Germinal center (tissue), 1 donor: ENCODE measurements at places on chromosomes 4 and X.

- no peak for DNase-seq
These were observed 103.3 kb upstream of the PCDH18 start for GRCh38 chr4:137635601-137636000.

- DNase-seq = no peak
These were observed 53.7 kb upstream of the IRF2 start for GRCh38 chr4:184528051-184528450.

- no peak for DNase-seq
These were observed 312.4 kb downstream of the ARHGAP10 start for GRCh38 chr4:148044089-148044911.

GRCh38 chr4:89161841-89162240, 50.5 kb downstream of the TIGD2 start:
- no peak for DNase-seq

- DNase-seq = no peak
These were observed 6.0 kb upstream of the NEXMIF start for GRCh38 chrX:74931214-74931613.

DNA sequence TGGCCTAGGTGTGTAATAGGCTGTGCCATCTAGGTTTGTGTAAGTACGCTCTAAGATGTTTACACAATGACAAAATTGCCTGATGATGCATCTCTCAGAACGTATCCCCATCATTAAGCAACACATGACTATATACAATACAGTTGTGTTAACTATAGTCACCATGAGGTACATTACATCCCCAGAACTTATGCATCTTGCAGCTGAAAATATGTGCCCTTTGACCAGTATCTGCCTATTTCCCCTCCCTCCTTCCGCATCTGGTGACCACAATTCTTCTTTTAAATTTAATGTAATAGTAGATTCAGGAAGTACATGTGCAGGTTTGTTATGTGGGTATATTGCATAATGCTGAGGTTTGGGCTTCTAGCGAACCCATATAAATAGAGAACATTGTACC, 239.8 kb upstream of the IL1RAPL1 start:
- DNase-seq = no peak

- DNase-seq = no peak
These were observed 15.6 kb upstream of the TSPAN5 start for GRCh38 chr4:98673978-98674377.

DNA sequence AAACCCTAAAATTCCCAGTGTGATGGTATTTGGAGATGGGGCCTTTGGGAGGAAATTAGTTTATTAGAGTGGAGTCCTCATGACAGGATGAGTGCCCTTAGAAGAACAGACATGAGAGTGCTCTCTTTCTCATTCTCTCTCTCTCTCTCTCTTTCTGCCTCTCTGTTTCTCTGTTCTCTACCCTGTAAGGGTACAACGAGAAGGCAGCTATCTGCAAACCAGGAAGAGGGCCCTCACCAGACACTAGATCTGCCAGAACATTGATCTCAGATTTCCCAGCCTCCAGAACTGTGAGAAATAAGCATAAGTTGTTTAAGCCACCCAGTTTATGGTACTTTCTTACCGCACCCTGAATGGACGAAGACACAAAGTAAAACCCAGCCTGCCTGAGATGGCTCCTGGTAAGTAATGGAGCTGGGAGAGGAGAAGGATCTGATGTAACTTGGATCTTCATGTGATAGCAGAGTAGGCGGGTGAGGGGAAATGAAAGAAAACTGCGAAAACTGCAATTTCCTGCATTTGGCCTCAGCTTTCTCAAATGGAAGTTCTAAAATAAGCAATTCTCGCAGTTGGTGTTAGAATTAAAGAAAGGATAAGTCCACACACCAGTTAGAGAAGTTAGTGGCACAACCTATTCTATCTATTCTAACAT, 8.7 kb upstream of the CDS1 start:
- no peak for DNase-seq

DNA sequence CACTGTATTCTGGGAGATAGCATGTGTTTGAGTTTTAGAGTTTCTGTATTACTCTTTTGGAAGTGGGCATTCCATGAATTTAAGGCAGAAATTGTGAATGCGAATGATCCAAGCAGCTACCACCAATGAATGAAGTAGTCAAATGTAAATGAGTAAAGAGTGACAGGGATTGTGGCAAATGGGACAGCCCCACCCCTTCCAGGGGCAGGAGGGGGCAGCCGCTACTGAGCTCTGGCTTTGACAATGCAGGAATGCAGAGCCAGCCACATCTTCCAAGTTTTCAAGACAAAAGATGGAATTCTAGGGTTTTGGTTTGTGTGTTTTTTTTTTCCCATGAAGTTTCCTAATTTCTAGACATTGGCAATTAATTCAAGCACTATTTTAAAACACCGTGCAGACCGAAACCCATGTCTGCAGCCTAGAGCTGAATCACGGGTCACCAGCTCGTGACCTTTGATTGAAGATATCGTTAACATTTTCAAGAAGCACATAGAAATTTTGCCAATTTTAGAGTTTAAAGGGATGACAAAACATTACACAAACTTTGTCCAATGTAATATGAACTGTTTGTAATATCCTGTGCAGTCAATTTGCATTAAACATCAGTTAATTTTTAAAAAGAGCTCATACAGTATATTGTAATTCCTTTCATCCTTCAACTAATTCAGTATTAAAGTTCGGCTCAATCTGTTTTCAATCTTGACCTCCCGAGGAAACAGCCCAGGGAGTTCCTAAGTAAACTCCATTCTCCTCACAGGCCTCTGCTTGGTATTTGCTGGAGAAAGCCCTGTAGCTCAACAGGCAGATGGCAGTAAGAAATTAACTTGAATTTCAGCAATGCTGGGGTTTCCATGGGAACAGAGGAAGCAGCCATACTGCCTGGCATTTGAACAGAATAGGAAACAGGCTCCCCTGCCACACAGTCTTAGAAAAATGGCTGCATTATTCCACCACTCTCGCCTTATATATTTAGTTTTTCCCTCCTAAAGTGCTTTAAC, 83.4 kb downstream of the UCHL1 start:
- no peak for DNase-seq

- DNase-seq = no peak
These were observed 5.7 kb downstream of the CYBB start for GRCh38 chrX:37785569-37785968.

DNA sequence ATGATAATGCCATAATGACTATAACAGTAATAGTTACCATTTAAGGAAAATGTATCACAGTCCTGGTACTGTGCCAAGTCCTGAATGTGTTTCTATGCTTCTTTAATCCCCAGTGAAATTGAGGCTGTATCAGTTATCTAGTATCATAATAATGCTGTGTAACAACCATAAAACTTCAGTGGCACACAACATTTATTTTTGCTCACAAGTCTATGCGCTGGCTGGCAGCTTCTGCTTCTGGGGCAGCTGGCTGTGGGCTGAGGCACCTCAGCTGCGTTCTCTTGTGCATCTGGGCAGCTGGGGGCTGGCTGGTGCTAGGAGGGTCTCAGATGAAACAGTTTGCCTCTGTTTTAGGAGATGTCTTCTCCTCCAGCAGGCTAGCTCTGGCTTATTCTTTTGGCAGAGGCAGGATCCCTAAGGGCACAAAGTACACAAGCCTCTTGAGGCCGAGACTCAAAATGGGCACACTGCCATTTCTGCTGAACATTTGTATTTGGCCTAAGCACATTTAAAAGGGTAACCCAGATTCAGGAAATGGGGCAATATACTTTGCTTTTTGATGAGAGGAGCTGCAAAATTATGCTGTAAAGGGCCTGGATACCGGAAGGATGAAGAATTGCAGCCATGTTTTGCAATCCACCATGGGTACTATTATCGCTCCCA, 62.6 kb upstream of the DHX15 start:
- no peak for DNase-seq

DNA sequence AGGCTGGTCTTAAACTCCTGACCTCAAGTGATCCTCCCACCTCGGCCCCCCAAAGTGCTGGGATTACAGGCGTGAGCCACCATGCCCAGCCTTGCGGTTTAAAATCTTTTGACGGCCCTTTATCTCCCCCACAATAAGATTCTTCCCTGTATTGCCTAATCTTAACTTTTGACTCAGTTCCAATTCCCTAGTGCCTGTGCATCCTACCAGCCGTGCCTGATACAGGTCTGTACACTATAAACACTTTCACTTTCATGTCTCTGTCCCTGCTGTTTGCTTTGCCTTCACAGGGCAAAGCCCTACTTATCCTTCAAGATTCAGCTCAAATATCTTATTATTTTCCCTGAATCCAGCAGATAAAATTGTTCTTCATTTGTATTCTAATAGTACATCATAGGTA, 74.6 kb downstream of the WDR44 start:
- DNase-seq = no peak

- no peak for DNase-seq
These were observed 586.9 kb upstream of the INTU start for GRCh38 chr4:127045861-127046260.

DNA sequence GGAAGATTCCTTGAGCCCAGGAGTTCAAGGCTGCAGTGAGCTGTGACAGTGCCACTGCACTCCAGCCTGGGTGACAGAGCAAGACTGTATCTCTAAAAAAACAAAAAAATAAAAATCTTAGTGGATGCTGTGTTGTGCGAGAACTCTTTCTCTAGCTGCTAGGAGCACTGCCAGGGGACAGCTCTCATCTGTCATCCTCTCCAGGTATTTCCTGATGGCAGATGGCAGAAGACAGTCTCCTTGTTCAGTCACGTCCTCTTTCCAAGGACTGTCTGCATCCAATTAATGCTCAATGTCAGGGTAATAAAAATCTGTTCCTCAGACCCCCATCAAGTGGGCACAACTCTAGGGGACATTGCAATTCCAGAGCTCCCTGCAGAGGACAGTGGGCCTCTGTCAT, 29.2 kb downstream of the PPM1K start:
- DNase-seq = no peak

GRCh38 chr4:53186714-53187358, 179.0 kb downstream of the SCFD2 start:
- DNase-seq = no peak

DNA sequence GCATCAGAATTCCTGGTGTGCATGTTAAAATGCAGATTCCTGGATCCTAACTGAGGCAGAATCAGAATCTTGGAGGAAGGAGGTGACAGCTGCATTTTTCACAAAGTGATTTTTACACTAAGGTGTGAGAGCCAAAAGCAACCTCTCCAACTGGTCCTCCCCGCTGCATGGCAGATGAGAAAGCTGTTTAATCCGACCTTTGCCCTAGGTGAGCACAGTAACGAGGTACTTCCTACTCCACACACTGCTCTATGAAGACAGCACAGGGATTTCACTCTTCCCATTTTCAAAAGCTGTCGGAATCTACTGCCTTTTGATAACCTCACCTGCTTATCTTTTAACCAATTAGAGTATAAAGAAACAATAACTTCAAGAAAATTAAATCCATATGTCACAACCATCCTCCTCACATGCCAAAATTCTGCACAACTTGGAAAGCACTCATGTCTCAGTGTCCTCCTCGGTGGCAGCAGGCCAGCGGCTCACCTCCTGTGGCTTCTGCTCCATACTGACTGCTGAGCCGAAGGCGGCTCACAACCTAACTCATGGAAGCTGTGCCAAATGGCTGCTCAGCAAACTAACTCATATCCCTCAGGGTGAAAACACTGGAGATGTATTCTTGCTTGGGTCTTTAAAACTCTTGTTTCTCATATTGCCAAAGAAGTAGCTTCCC, 3.6 kb downstream of the CASP6 start:
- DNase-seq = no peak

GRCh38 chr4:13928214-13928613, 300.7 kb upstream of the BOD1L1 start:
- DNase-seq = no peak

- no peak for DNase-seq
These were observed 155.8 kb downstream of the SH2D1A start for GRCh38 chrX:124502166-124502565.

GRCh38 chrX:24285082-24285481, 28.8 kb downstream of the SUPT20HL2 start:
- DNase-seq = no peak

DNA sequence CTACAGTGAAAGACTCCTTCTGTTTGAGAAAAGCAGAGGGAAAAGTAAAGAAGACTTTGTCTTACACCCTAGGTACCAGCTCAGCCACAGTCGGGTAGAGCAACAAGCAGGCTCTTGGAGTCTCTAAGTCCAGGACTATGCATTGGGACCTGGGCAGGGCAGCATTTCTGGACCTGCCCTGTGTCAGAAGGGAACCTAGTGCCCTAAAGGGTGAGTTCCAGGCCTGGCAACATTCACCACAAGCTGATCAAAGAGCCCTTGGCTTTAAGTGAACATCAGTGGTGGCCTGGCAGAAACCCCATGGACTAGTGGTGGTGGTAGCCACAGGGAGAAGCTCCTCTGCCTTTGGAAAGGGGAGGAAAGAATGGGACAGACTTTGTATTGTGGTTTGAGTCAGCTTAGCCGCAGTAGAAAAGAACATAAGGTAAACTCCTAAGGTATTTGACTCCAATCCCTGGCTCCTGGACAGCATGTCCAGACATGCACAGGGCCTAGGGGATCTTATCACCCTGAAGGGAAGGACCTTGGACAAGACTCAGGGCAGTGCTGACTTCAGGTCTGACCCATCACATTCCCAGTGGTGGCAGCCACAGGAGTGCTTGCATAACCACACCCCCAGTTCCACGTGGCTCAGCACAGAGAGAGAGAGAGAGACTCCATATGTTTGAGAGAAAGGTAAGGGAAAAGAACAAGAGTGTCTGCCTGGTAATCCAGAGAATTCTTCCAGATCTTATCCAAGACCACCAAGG, 32.6 kb downstream of the CCDC158 start:
- DNase-seq = no peak

DNA sequence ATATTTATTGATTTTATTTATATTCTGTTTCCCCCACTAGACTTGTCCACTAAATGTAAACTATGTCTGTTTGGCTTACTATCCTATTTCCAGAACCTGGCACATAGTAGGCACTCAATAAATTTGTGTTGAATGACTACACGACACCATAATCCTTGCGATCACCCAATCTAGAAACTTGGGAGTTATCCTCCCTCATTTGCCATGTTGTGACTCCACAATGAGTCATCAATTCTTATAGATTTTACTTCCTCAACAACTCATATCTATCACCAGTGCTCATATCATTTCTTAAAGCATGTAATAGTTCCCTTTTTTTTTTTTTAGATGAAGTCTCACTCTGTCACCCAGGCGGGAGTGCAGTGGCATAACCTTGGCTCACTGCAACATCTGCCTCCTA, 39.9 kb upstream of the VAMP7 start:
- DNase-seq = no peak

- DNase-seq = no peak
These were observed 1214.8 kb downstream of the STIM2 start for GRCh38 chr4:28075401-28075956.

GRCh38 chr4:72312032-72312650, 256.9 kb downstream of the ADAMTS3 start:
- DNase-seq = no peak

DNA sequence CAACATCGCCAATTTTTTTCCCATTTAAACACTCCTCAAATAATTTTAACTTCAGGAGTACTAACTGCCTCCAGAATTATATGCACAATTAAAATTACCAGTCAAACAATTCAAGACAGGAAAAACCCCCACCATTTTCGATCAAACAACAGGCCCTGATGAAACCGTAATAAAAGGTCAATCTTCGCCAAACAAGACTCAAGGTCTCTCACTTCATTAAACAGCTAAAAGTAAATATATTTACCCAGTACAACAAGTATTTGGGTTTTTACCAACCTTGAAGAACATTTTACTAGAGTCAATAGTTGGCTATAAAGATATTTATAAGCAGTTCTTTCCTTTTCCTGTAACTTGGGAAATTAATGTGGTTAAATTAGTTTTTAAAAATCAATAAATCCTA, 28.3 kb downstream of the RFC1 start:
- DNase-seq = no peak
